ENCODE measurements at places on chromosomes 13 and 19.

DNA sequence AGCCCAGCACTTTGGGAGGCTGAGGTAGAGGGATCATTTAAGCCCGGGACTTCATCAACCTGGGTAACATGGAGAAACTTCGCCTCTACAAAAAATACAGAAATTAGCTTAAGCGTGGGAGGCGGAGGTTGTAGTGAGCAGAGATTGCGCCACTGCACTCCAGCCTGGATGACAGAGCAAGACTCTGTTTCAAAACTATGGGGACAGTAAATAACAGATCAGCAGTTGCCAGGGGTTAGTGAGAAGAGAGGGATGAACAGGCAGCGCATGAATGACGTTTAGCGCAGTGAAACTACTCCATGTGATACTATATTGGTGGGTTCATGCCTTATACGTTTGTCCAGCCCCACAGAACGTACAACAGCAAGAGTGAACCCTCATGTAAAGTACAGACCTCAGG is 7.1 kb upstream of the ICAM3 start:
- DNase-seq = no peak

DNA sequence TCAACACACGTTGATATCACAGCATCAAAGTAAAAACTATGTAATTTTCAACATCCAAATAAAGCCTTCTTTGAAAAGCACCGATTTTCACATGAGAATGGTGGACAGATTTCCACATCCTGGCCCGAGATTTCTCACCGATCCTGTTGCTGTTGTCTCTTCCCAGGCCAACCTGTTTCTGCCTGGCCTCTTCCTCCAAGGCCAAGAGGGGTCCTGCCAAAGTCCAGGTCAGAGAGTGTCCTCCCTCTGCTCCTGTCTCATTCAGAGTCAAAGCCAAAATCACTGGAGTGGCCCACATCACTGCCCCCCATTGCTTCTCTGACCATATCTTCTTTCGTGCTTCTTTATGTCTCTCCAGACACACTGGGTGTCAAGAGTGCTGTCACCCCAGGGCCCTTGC is 49.5 kb downstream of the CHST8 start:
- no peak for DNase-seq

DNA sequence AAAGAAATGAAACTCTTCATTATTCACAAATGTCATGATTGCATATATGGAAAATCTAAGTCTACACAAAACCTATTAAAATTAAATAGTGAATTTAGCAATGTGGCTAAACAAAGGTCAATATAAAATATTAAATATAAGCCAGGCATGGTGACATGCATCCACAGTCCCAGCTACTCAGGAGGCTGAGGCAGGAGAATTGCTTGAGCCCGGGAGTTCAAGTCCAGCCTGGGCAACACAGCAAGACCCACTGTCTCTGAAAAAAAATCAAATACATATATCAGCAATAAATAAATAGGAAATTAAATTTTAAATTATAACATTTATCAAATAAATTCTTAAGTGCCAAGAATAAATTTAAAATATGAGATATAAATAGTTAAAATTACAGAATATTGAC is 11.9 kb downstream of the PSMC4 start:
- no peak for DNase-seq

DNA sequence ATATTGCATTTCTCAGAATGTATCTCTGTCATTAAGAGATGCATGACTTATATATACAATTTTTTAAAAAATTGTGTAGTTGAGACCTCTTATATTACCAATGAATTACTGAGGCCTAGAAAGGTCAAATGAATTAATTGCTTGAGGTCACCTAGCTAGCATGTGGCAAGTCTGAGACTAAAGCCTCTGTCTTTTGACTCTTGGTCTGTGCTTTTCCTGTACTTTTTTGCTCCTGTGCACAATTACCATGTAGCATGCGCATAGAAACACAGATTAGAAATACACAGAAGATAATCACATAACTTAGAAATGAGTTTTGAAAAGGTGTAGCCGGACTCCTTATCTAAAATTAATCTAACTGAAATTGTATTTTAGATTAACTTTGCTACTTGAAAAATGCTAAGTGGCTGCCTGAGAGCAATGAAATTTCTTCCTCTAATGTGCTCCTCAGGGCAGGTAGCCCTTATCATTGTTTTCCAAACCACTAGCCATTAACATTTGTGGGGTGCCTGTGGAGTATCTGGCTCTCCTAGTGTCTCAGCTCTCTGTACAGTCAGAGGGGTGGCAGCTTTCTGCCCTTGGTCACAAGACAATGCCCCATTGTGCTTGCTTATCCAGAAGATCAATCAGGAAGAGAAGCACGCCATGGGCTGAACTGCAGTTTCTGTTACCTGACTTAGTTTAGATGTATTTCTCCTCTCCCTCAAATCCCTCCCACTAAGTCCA is 119.6 kb downstream of the RFC3 start:
- peak; percentile 4 for DNase-seq

GRCh38 chr19:34676697-34677385 is at the start of gene SCGB2B2:
TSS of gene SCGB2B2 (minus strand) at chr19:34677159. CDS start at chr19:34594563, 82,596 bp downstream.
- no peak for DNase-seq

DNA sequence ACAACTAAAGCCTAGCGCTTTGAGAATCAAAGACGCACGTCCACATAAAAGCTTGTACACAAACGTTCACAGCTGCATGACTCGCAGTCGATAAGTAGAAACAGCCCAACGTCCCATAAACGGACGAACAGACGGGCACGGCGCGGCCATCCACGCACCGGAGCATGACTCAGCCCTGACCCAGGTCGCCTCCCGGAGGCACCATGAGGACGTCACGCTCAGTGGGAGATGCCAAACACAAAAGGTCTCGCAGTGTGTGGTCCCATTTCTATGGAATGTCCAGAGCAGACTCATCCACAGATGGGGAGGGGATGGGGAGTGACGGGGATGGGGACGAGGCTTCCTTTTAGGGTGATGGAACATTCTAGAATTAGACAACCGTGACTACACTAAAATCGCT is 9.4 kb downstream of the POLRMT start:
- DNase-seq = no peak

- DNase-seq = no peak
Measured at GRCh38 chr19:33408538-33409434, 35.3 kb downstream of the CEBPG start.

GRCh38 chr13:81551036-81551435 is 1210.1 kb upstream of the SPRY2 start:
- DNase-seq = no peak

DNA sequence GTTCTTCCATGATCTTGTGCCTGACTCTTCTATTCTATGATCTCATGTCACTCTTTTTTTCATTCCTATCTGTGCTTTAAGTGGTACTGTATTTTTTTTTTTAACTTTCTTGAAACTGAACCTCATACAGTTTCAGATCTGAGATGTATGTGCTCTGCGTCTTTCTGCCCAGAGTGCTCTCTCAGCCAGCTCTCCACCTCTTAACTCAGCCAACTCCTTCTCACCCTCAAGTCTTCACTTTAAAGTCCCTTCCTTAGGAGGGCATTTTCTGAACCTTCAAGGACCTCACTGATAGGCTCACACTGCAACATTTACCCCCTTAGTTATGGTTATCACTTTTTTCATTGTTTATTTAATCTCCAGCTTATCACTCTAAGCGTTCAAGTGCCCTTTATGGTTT is 158.7 kb downstream of the IRS2 start:
- DNase-seq = no peak

GRCh38 chr13:102536196-102536595 is 60.6 kb upstream of the TPP2 start:
- no peak for DNase-seq
